Activated CD4-positive, alpha-beta memory T cell treated with anti-CD3 and anti-CD28 coated beads for 36 hours (primary cell): ENCODE measurements at places on chromosomes 2 and 18. TPM values are rescaled to one million over a fixed set of nuclear protein-coding genes. Genes with fewer than 3 reads are reported as not detected.

TMEM169 gene
- total RNA-seq = 2.7 TPM

GRCh38 chr2:83022631-83023210, 1436.4 kb downstream of the SUCLG1 start:
- H3K36me3 ChIP-seq = no peaks in the 10 kb centered on the region
- no peaks in the 10 kb centered on the region for H3K4me1 ChIP-seq
- H3K27ac ChIP-seq = no peak overlapping the region
- DNase-seq = no peak

DNA sequence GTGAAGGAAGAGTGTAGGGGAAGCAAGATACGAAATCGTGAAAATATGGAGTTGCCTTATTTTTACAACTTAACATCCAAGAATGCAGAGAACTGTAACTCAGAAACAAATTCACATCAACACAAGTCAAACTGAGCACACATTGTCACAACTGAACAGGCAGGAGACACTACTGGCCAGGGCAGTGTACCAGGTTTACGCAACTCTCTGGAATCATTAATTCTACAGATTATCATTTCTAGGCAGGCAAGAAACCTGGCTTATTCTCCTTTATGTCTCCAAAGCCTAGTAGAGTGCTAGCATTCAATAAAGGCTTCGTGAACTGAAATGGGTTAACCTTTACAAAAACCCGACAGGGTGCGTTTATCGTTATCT, 584 bp downstream of the COA5 start:
- no peaks in the 10 kb centered on the region for H3K27me3 ChIP-seq
- peak overlapping the region; percentile 82 for H3K27ac ChIP-seq
- H3K4me1 ChIP-seq = peaks cover 61% of the 10 kb centered on the region
- peak overlapping the region; percentile 92 for H3K4me3 ChIP-seq

MALT1 gene
- total RNA-seq = 42.5 TPM

DNA sequence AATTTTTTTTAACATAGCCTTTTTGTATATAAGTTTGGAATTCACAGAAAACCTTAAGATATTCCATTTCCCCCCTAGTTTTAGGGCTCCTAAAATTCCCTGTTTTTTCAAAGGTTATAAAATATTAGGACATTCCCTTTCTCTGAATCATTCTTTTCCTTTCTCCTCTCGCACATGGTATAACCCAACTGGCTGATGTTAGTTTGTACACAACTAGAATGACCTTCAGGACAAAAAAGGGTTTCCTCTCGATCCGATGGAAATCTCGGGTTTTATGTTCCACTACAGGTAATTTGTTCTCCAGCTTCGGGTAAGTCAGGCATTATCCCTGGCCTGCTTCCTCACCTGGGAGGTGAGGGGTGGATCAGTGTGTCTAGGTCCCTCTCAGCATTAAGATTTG, 215.1 kb downstream of the LDLRAD4 start:
- H3K27me3 ChIP-seq = no peaks in the 10 kb centered on the region
- H3K36me3 ChIP-seq = no peaks in the 10 kb centered on the region
- peaks cover 46% of the 10 kb centered on the region for H3K4me1 ChIP-seq
- H3K4me3 ChIP-seq = no peak overlapping the region
- no peak overlapping the region for H3K27ac ChIP-seq
- no peak for DNase-seq

DNA sequence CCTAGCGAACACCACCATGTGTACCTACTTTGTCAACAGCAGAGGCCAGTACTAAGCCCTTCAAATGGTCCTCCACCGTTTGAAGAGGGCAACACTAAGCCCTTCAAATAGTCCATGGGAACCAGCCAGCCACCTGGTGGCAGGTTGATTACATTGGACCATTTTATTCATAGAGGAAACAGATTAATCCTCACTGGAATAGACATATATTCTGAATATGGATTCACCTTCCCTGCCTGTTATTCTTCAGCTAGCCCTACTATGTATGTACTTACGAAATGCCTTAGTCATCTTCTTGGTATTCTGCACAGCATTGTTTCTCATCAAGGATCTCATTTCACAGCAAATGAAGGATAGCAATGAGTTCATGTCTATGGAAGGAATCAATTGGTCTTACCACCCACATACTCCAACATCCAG, 10.0 kb upstream of the ZNF396 start:
- no peak for DNase-seq
- no peak overlapping the region for H3K4me3 ChIP-seq
- no peaks in the 10 kb centered on the region for H3K36me3 ChIP-seq
- peaks cover 2% of the 10 kb centered on the region for H3K4me1 ChIP-seq
- peaks cover 16% of the 10 kb centered on the region for H3K27me3 ChIP-seq

GRCh38 chr18:12091538-12092141, 2.0 kb upstream of the ANKRD62 start:
- H3K27ac ChIP-seq = no peak overlapping the region
- no peak overlapping the region for H3K4me3 ChIP-seq
- peaks cover 2% of the 10 kb centered on the region for H3K27me3 ChIP-seq
- H3K36me3 ChIP-seq = no peaks in the 10 kb centered on the region
- no peak for DNase-seq
- H3K4me1 ChIP-seq = no peaks in the 10 kb centered on the region

PIEZO2 gene
- total RNA-seq = not detected

RMND5A gene
- total RNA-seq = 32.8 TPM

- H3K4me3 ChIP-seq = no peak overlapping the region
- no peak for DNase-seq
- H3K27ac ChIP-seq = no peak overlapping the region
- peaks cover 22% of the 10 kb centered on the region for H3K27me3 ChIP-seq
These were observed 61.8 kb downstream of the FAM168B start for GRCh38 chr2:131031431-131031841.

DNA sequence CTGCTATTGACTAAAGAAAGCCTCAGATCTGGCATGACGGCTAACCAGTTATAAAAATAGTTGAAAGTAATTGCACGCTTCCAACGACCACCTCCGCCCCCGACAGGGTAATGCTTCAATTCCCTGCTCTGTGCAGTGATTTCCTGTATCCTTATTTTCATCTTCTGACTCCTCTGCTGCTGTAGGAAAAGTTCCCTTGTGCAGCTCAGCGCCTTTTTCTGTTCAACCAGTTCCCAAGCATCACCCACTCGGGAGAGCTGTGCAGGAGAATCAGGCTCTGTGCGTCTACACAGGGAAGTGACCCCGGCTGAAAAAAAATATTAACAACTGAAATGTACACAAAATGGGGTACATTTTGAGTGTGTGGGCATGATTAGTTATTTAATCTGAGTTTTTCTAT, 91.3 kb upstream of the COPS8 start:
- no peak overlapping the region for H3K27ac ChIP-seq
- no peaks in the 10 kb centered on the region for H3K4me1 ChIP-seq
- DNase-seq = no peak
- no peaks in the 10 kb centered on the region for H3K36me3 ChIP-seq
